ENCODE measurements at places on chromosomes 5 and 9.

DNA sequence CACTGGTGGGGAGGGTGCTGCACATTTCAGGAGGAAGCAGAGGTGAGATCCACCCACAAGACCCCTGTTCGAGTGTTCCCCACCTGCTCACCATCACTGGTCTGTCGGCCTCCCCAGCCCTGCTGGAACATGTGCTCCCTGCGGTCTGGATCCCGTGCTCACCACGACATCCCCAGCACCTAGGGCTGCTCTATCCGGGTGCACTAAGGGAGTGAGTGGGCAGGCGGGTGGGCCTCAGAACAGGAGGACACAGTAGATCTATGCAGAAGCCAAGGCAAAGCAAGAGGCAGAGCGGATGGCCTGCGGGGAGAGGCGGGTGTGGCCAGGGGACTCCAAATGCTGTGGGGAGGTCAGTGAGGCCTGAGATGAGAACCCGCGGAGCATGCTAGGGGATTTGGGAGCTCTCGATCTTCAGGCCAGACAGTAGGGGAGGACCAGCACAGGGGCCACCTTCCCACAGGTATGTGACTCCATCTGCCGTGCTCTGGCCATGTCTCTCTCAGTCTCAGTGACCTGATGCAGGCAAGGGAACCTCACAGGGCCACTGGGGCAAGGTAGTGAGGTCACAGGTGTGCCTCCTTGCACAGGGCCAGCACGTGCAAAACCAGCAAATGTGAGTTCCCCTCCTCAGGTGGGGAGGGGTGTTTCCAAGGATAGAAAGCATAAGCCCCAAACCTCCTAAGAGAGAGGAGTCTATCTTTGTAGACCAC lies 134.2 kb downstream of the ZNF354C start:
- DNase-seq: no peak

GRCh38 chr9:100193078-100193477 lies 94.0 kb downstream of the INVS start:
- DNase-seq: no peak

DNA sequence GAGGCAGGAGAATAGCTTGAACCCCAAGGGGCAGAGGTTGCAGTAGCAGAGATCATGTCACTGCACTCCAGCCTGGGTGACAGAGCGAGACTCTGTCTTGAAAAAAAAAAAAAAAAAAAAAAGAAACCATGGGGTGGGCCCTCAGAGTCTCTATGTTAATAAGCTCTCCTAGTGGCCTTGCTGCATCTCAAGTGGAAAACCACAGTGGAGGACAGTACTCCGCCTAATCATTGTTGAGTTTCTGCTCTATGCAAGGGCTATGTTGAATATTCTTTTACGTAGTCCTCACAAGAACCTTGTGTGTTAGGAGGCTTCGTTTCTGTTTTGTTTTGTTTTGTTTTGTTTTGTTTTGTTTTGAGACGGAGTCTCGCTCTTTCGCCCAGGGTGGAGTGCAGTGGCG lies 48.9 kb downstream of the TJP2 start:
- no peak for DNase-seq

GRCh38 chr5:107363768-107364167 lies 307.0 kb downstream of the EFNA5 start:
- no peak for DNase-seq

GRCh38 chr5:87268126-87268969 lies 665 bp downstream of the RASA1 start:
- DNase-seq: peak; percentile 54

DNA sequence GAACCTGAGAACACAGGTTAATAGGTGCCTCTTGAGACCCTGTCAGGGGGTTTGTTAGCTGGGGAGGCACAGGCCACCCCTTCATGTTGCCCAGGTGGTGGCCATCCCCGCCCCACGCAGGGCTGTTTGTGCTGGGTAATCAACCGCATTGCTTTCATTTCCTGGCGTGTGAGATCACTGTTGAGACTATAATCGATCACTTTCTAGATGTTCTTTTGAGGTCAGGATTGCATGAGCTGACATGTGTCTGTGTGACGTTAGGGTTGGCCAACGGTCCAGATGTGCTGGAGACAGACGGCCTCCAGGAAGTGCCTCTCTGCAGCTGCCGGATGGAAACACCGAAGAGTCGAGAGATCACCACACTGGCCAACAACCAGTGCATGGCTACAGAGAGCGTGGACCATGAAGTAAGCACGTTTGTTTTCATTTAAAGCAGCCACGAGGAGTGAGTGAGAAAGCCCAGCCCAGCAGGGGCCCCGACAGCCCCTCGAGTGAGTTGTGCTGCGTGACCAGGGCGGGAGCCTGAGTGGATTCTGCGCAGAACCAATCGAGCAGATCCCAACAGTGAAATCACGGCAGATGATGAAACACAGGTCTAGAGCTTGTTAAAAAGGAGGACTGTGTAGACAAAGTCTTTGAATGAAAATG lies 115.0 kb upstream of the CACNA1B start:
- DNase-seq: no peak

- no peak for DNase-seq
Measured at GRCh38 chr5:126098330-126099017, 324.7 kb upstream of the GRAMD2B start.

GRCh38 chr9:26325444-26325829 lies 567.2 kb downstream of the CAAP1 start:
- no peak for DNase-seq

- no peak for DNase-seq
Measured at GRCh38 chr5:131245948-131246347, 17.9 kb upstream of the CDC42SE2 start.

GRCh38 chr5:35438786-35439185 lies 178.9 kb upstream of the SPEF2 start:
- DNase-seq: no peak

DNA sequence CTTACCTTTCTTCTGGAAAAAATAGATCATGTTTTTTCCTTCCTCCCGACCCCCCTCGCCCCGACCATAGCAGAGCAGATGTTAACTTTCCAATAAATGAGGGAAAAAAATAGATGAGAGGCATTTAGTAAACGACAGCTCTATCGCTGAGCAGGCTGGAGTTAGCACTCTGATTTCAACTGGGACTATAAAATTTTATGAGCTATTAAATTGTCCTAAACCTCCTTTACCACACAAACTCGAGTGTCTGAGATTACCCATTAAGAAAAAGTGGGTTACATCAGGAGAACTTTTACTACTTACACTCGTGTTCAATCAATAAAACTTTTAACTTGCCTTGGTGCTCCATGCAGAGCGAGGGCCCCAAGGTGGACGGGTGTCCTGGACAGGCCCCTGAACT lies 59.8 kb upstream of the RNU6ATAC start:
- no peak for DNase-seq

GRCh38 chr9:131279196-131279862 lies 3.0 kb upstream of the FAM78A start:
- no peak for DNase-seq

DNA sequence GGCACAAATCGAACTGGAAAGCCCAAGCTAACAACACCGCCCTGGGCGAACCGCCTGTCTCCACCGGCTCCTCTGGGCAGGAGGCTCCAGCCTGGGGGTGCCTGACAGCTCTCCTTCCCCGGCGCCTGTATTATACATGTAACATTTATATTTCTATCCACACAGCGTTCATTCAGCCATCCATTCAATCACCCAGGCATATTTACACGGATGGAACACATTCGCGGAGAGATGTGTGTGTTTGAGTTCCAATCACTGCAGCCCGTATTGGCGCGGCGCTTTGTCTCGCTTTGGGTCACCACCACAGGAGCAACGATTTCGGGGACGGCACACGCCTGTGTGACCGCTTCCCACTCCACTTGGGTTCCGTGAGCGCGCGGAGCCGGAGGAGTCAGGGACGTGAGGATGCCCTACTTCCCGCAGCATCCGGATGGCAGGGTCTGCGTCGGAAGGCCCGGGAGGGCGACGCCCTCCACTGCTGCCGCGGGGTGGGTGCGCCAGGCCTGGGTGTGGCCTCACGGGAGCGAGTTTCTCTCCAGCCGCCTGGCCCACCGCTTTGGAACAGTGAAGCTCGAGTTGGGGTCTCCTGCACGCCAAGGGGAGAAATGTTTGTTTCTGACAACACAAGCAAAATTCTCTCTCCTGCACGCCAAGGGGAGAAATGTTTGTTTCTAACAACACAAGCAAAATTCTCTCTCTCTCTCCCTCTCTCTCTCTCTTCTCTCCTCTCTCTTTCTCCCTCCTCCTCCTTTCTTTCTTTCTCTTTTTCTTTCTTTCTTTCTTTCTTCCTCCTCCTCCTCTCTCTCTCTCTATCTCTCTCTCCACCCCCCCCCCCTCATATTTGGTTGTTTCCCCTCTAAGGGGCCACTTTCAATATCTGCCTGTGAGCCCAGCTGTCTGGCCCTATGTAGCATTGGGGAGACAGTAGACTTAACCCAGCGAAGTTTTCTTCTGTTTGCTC lies 1.1 kb upstream of the SV2C start:
- DNase-seq: no peak

DNA sequence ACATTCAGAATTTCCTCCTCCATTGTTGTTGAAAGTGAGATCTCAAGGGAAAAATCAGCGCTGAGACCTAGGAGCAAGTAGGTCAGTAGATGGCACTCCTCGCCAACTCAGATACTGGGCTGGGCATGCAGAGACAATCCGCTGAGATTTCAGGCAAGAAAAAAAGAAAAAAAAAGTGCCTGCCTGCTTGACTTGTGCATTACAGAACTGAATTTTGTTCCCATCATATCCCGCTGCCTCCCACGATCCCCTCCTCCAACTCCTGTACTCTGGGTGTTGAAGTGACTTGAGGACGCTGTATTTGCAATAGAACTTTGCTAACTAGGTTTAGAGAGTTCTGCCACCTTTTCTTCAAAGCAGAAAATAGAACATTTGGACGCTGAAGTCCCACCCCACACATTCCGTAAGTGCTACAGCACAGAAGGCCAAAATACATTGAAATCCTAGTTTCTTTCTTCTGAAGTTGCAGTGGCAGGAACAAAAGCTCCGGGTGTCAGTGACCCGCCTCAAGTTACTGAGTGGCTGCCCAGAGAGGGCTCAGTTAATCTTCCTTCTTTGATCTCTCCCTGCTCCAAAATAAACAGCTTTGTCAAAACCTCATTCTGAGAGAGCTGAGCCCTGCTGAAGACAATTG lies 265.8 kb downstream of the MLLT3 start:
- DNase-seq: peak; percentile 30

DNA sequence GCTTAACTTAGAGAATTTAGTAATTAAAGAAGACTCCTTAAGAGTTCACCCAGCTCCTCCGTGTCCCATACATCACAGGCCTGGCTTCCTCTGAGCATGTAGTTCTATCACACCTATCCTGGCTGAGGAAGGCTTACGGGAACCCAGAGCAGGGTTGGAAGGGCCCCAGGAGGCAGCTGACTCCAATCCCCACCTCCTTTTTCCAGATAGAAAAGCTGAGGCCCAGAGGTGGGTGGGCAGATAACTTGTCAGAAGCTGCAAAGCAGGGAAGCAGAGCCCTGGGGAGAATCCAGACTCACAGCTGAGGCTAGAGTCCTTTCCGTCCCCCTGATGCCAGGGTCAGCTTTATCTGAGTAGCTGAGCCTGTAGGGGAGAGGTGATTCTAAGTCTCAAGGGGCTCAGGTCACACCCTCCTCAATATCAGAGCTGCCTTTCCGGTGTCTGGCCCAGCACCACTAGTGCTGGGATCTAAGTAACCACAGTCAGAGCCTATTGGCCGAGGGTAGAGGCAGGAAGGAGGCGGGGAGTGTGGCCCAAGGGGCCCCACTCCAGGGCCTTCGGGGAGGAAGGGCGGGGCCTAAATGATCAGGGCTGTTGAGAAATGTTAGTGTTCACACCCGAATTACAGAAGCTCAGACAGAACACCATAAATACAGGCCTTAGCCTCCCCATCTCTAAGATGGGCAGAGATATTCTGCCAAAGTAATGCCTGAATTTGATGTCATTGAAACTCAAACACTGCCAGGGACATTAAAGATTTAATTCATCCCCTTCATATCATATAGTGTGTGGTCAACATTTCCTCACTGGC lies 9.9 kb downstream of the CCDC69 start:
- DNase-seq: no peak

DNA sequence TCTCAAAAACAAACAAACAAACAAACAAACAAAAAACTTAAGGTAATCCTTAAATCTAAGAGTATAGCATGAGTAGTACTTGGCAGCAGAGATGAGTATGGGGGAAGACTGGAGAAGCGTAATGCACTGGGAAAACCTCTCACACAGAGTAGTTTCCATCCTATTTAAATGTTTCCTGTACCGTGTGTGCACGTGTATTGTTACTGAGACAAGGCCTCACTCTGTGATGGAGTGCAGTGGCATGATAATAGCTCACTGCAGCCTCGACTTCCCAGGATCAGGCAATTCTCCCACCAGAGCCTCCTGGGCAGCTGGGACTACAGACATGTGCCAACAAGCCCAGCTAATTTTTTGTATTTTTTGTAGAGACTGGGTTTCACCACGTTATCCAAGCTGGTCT lies 2.9 kb downstream of the UIMC1 start:
- DNase-seq: no peak

DNA sequence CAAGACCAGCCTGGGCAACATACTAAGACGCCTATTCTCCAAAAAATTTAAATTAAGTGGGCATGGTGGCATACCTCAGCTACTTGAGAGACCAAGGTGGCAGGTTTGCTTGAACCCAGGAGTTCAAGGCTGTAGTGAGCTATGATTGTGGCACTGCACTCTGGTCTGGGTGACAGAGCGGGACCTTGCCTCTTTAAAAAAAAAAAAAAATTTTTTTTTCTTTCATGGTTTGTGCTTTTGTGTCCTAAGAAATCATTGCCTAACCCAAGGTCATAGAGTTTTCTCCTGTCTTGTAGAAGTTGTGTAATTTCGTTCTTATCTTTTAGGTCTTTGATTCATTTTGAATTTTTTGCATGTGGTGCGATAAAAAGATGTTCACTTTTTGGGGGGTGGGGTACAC lies 12.3 kb downstream of the GPBP1 start:
- no peak for DNase-seq

- no peak for DNase-seq
Measured at GRCh38 chr5:65204966-65205365, 276.8 kb downstream of the ADAMTS6 start.

DNA sequence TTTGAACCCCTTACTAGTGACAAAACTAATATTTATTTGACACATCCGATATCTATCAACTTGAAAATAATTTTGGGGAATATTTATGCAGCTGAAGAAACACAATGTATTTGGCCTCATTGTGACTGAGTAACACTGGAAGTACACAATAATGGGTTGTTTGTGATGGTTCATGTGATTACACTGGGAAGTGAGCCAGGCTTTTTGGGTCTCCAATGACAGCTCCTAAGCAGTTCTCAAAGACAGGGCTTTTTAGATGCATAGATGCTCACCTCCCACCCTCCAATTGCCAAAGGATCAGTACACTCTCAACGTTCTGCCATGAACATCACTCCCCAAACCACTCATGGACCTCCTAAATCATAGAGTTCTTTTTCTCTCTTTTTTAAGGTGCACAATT lies 170.0 kb downstream of the SLC24A2 start:
- no peak for DNase-seq

DNA sequence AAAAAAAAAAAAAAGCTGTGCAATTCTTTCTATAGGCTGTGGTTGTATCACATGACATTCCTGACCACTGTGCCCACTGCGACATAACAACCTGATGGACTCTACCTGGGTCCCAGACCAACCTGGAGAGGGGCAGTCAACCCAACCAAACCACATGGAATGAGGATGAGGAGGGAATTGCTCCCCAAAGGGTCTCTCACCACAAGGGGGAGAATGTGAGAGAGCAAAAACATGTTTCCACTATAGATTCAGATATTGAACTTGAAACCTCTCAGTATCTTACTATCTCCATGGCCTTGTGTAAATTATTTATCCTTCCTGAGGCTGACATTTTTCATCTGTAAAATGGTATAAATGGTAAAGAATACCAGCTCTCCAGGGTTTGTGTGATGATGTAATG lies 66.9 kb upstream of the SV2C start:
- DNase-seq: no peak

GRCh38 chr5:96125231-96125891 lies 163.7 kb upstream of the ELL2 start:
- no peak for DNase-seq
